Renal cortex interstitium (tissue), 15 donors: ENCODE measurements at places on chromosomes 5 and 9. TPM values are rescaled to one million over a fixed set of nuclear protein-coding genes. Genes with fewer than 3 reads are reported as not detected.

TRAF1 gene
- 8.1 TPM for polyA plus RNA-seq

DNA sequence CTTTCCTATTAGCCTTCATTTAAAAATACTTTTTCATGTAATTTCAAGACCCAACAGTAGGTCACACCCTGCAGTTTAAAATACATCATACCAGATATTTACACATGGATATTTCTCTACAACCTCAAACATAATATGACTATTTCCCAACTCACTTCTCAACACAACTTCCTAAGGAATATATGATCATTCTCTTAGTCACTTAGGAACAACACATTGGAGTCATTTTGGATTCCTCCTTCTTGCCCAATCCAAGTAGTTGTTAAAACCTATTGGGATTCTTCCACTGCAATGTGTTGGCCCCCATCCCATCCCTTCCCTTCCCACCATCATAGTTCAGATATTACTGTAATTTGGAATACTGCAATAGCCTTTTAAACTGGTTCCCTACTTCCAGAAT is 145.5 kb downstream of the DCP2 start:
- DNase-seq: no peak

- no peak for DNase-seq
Measured at GRCh38 chr9:87270221-87270847, 227.3 kb upstream of the DAPK1 start.

DNA sequence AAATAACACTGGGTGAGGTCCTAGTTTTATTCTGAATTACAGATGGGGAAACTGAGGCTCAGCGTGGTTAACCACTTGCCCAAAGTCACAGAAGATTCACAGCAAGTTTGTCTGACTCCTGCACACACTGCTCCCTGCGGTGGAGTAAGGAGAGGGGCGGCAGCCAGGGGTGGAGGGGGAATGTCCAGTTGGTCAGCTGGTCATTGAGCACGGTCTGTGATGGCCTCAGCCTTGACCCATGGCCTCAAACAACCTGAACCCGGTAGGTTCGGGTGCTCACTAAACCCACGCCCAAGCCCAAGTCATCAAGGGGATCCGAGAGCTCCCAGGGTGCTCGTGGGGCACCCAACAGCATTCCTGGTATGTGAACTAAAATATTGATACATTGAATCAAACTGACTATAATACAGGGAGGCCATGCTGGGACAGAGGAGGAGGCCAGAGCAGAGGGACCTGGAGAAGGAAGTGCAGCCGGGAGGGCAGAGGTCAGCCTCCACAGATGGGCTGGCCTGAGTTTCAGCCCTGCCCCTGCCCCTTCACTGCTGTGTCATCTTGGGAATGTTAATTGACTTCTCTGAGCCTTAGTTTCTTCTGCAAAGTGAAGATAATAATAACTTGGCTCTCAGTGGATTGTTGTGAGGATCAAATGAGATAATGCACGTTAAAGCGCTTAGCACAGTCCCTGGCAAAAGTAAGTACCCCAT is 3.6 kb upstream of the IL17B start:
- no peak for DNase-seq

GRCh38 chr5:156947925-156948324 is 15.1 kb downstream of the TIMD4 start:
- no peak for DNase-seq
